Adipose tissue (tissue), 3 donors: ENCODE measurements at places on chromosomes 7 and 10. TPM values are rescaled to one million over a fixed set of nuclear protein-coding genes. Genes with fewer than 3 reads are reported as not detected.

IRF5 gene
- 2.7 TPM for polyA plus RNA-seq

HEPACAM2 gene
- polyA plus RNA-seq: 0.48 TPM

MLLT10 gene
- 17.8 TPM for polyA plus RNA-seq

CFAP46 gene
- 0.13 TPM for polyA plus RNA-seq

PMS2 gene
- 3.3 TPM for polyA plus RNA-seq

FANK1 gene
- polyA plus RNA-seq: 1.3 TPM

HACD1 gene
- 25.7 TPM for polyA plus RNA-seq

PCGF5 gene
- polyA plus RNA-seq: 21.0 TPM

CLDN3 gene
- polyA plus RNA-seq: 0.22 TPM

CALN1 gene
- polyA plus RNA-seq: not detected

NDUFB8 gene
- 379 TPM for polyA plus RNA-seq

TLL2 gene
- not detected for polyA plus RNA-seq

ANXA8 gene
- polyA plus RNA-seq: 0.20 TPM

ACTL6B gene
- polyA plus RNA-seq: 0.09 TPM

ADAM12 gene
- polyA plus RNA-seq: 1.5 TPM

PALD1 gene
- polyA plus RNA-seq: 3.8 TPM

TMEM120A gene
- polyA plus RNA-seq: 117 TPM

MSS51 gene
- polyA plus RNA-seq: 1.2 TPM

EPDR1 gene
- polyA plus RNA-seq: 6.7 TPM

ABI1 gene
- polyA plus RNA-seq: 21.9 TPM

GIMAP8 gene
- polyA plus RNA-seq: 12.7 TPM

GNAT3 gene
- 0.06 TPM for polyA plus RNA-seq

PTPRZ1 gene
- 1.1 TPM for polyA plus RNA-seq

GBX1 gene
- not detected for polyA plus RNA-seq

TSPAN13 gene
- polyA plus RNA-seq: 35.5 TPM

AGR2 gene
- polyA plus RNA-seq: 12.9 TPM

SLC29A3 gene
- 2.6 TPM for polyA plus RNA-seq

FRAT1 gene
- 2.7 TPM for polyA plus RNA-seq

DRGX gene
- not detected for polyA plus RNA-seq

WIPF3 gene
- polyA plus RNA-seq: 0.93 TPM

CPXM2 gene
- 4.7 TPM for polyA plus RNA-seq

DPYSL4 gene
- polyA plus RNA-seq: 0.67 TPM

NKX1-2 gene
- polyA plus RNA-seq: not detected

LLCFC1 gene
- not detected for polyA plus RNA-seq

RPEL1 gene
- polyA plus RNA-seq: not detected
